ENCODE measurements at places on chromosomes 7 and 10.

GRCh38 chr10:132136097-132136521, 50.6 kb upstream of the DPYSL4 start:
- DNase-seq: no peak

- no peak for DNase-seq
Measured at GRCh38 chr10:126387041-126387921, 996 bp downstream of the ADAM12 start.

DNA sequence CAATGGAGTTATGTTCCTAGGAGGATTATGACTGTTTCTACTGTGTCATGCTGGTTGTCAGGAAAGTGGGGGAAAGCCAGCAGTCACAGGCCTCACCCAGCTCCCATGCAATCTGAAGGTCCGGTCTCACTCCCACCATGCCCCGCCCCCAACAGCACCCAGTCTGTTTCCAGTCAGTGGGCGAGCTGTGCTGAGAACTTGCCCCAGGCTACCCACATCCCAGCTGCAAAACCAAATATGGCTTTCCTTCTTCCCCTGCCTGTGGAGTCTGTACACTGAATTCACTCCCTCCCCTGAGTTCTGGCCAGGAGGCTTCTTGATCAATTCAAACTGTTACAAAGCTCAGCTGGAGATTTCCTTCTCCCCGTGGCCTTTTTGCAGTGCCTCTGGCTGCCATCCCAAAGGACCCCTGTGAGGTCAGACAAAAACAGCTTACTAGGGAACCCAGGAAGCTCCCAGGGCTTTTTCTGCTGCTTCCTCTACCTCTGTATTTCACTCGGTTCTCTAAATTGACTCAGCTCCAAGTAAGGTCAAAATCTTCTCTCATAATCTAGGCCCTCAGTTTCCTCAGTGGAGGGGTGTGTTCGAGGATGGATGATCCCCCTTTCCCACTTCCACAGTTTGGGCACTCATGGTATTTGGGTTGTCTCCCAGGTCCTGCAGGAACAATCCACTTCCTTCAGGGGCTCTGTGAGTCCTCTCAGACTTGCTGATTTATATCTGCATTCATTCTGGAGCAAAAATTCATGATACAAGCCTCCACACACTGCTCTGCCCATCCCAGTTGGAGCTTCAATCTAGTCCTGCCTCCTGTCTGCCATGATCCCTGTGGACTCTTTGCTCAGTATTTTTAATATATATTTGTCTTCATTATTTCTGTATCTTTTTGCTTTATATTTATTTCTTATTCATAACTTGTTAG, 205.5 kb downstream of the SEMA3D start:
- DNase-seq: no peak

- DNase-seq: no peak
Measured at GRCh38 chr7:106568680-106569499, 92.1 kb downstream of the CCDC71L start.

DNA sequence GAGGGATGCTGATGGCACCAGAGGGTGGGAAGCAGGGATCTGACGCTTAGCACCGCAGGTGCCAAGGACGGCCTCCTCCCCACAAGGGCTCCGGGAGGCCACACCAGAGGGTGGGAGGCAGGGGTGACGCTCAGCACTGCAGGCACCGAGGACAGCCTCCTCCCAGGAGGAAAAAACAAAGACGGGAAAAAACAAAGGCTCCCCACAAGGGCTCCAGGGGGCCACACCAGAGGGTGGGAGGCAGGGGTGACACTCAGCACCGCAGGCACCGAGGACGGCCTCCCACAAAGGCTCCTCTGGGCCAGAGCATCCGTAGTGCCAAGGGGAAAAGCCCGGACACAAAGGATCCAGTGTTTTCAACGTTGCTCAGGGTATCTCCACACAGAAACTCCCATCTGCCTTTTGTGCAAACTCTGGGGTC, 25.6 kb downstream of the DIP2C start:
- DNase-seq: no peak

- no peak for DNase-seq
Measured at GRCh38 chr7:41037691-41038090, 665.2 kb downstream of the INHBA start.

- no peak for DNase-seq
Measured at GRCh38 chr10:65348637-65349036, 1577.2 kb upstream of the LRRTM3 start.

- no peak for DNase-seq
Measured at GRCh38 chr10:14751921-14752320, 22.8 kb downstream of the FAM107B start.

- no peak for DNase-seq
Measured at GRCh38 chr10:88890681-88891381, 10.8 kb downstream of the STAMBPL1 start.

GRCh38 chr10:111077479-111077784, 603 bp downstream of the ADRA2A start:
- DNase-seq: no peak

DNA sequence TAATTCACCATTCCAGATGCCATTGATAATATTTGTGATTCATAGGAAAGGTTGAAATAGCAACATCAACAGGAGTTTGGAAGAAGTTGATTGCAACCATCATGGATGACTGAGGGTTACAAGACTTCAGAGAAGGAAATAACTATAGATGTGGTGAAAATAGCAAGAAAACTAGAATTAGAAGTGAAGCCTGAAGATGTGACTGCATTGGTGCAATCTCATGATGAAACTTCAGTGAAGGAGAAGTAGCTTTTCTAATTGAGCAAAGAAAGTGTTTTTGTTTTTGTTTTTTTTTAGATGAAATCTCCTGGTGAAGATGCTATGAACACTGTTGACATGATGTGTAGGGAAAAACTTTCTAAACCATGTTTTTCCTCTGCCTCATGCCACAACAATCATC, 18.7 kb upstream of the CD36 start:
- no peak for DNase-seq

- DNase-seq: no peak
Measured at GRCh38 chr10:132764108-132764507, 21.8 kb downstream of the NKX6-2 start.

GRCh38 chr10:45592926-45593325, 79.6 kb downstream of the ZFAND4 start:
- no peak for DNase-seq

DNA sequence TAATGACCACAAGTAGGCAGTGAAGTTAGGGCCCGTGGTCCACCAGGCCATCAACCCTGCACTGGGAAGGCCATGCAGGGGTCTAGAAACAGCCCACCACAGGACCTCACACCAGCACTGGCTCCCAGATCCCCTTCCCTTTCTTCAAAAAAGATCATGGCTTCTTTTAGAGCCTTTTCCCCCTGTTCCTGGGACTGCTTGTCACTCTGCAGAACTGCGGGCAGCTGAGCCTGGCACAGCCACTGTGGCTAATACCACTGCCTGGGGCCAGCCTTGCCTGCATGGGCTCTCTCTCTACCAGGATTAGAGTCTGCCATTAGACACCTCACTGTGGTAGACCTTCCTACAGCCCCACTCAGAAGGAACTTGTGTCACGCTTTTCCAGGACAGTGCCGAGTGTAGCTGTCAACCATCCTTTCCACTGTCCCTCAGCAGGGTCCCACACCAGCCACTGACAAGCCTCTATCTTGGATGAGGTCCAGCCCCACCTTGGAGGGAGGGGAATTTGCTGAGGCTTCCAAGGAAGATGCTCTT, 19.0 kb upstream of the C10orf90 start:
- DNase-seq: no peak

DNA sequence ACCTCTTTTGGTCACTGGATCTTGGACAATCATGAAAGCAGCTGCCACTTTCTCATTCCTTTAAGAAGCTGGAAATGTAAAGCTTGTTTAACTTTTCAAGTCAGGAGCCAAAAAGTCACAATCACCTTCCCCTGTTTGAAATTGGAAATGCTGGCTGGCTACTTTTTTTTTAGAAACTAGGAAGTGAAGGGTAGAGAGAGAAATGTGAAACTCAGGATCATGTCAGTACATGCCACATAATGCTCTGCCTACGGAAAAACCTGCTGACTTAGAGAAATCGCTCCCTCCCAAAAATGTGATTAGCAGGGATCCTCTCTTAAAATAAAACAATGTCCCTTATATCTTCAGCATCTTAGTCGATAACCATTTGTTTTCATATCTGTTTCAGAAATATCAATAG, 188.4 kb upstream of the C7orf33 start:
- no peak for DNase-seq

- no peak for DNase-seq
Measured at GRCh38 chr7:87475359-87476178, at the start of gene ABCB4. Gene ABCB4, minus strand, starts transcription at chr7:87475680. Its CDS starts 215 bp downstream, at chr7:87475465.

DNA sequence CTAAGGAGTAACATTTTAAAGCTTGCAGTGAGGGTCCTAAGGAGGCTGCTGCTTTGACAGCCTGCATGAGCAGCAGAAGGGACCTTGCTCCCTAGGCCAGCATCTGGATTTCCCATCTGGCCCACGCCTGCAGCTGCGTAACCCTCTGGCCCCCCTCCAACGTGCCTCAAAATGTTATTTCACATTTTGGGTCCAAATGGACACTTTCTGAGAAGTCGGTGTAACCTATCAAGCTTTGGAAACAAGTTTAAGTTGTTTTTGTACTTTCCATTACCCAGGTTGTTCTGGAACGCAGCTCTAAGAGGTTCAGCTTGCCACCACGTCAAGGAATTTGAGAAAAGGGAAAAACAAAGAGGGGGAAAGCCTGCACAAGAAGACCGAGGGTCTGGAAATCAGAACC, 338.3 kb downstream of the KCNMA1 start:
- no peak for DNase-seq
